ENCODE measurements at places on chromosomes 11 and 22.

GRCh38 chr11:71931245-71931602 lies 2.4 kb downstream of the RNF121 start:
- DNase-seq: no peak

DNA sequence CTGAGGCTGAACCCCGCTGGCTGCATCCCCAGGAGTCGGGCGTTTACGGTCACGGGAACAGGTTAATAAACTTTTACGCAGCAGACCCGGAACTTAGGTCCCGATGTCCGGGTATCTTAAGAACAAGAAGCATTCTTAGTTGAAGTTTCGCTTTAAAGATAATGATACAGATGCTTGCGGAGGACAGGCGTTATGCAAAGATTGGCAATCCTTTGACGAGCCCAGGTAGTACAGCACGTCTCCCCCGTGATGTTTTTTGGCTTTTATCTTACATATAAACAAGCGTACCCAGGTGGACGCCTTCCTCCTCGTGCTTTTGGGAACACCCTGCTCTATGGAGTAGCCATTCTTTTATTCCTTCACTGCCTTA lies 871 bp upstream of the TOLLIP start:
- no peak for DNase-seq

DNA sequence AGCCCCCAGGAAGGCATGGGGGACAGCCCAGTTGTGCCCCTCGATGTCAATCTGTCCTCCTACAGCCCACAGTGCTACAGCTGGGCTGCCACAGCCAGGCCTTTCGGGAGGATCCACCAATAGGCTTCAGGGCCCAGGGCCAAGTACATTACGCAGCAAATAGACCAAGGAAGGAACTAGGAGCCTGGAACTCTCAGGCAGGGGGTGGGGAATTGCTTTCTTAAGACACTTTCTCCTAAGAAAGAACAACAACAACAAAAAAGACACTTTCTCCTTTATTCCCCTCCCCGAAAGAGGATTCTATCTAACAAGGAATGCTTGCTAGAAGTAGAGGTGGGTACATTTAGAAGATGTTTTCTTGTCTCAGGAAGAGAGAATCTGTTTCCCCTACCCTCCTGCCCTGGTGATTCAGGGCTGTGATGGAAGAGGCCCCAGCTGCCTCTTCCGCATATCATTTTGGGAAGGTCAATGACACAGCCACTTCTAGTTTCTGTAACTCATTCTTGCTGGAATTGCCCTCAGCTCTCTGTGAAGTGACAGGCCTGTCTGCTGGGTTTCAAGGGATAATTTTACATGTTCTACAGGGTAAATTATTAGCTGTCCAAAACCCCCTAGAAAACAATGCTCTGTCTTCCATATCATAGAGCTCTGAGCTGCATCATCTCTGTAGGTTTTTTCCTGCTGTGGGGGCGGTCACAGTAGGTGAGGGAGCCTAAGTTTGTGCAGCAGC lies 6.0 kb upstream of the MALAT1 start:
- DNase-seq: no peak

- no peak for DNase-seq
These were observed 686.9 kb downstream of the FAM181B start for GRCh38 chr11:82046778-82047177.

GRCh38 chr11:26780376-26781085 lies 58.7 kb upstream of the SLC5A12 start:
- DNase-seq: no peak

Measured in substantia nigra (tissue), 51 donors.